ENCODE measurements at places on chromosomes 11 and 22. TPM values are rescaled to one million over a fixed set of nuclear protein-coding genes. Genes with fewer than 3 reads are reported as not detected.

The ASCC2 gene
- 20.3 TPM for total RNA-seq

The SLC22A8 gene
- not detected for total RNA-seq

The TUBA8 gene
- 0.77 TPM for total RNA-seq

The NRXN2 gene
- 3.2 TPM for total RNA-seq

The TMEM191B gene
- 0.47 TPM for total RNA-seq

The MRGPRX4 gene
- total RNA-seq, result not detected

The XBP1 gene
- 173 TPM for total RNA-seq
